ENCODE measurements at places on chromosomes 4 and X. TPM values are rescaled to one million over a fixed set of nuclear protein-coding genes. Genes with fewer than 3 reads are reported as not detected.

WWC2 gene
- total RNA-seq, result 64.1 TPM

RBMXL3 gene
- not detected for total RNA-seq

TTC29 gene
- total RNA-seq, result 0.56 TPM

GRCh38 chr4:113173793-113174264 is 124.4 kb downstream of the ANK2 start:
- H3K27ac ChIP-seq, result no peak overlapping the region
- DNase-seq, result no peak
- peaks cover 24% of the 10 kb centered on the region for H3K4me1 ChIP-seq
- H3K4me3 ChIP-seq, result no peak overlapping the region
- no peaks in the 10 kb centered on the region for H3K27me3 ChIP-seq

SPOCK3 gene
- 2.7 TPM for total RNA-seq

- no peaks in the 10 kb centered on the region for H3K4me1 ChIP-seq
- DNase-seq, result no peak
Observed at GRCh38 chrX:98398542-98398941, 1514.8 kb downstream of the RPA4 start.

DNA sequence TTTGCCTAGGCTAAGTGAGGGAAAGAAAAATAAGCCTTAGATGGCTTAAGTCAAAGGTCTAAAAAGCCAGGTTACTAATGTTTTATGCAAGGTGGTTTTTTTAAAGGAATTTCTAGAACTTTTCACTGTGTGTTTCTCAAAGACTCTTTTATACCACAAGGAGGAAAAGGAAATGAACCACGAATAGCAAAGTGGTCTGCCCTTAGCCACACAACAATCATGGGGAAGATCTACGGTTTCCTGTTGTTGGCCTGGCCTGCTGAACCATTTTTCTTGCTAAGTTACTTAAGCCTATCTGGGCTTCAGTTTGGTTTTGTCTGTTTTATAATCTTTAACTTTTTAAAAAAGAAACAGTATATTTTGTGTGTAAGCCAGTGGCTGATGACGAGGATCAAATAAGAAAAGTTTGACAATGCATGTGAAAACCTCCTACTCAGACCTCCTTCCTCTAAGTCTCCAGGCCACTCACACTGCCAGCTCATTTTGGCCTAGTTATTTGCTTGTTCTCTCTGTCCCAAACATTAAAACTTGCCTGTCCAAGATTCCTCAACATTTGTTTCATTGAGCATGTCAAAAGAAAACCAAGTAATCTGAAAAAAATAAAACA is 56.7 kb upstream of the COL25A1 start:
- no peak overlapping the region for H3K4me3 ChIP-seq
- no peak for DNase-seq
- H3K27me3 ChIP-seq, result peaks cover 2% of the 10 kb centered on the region
- no peaks in the 10 kb centered on the region for H3K36me3 ChIP-seq
- H3K27ac ChIP-seq, result no peak overlapping the region

GRCh38 chrX:154961947-154962346 is 60.6 kb downstream of the F8 start:
- DNase-seq, result no peak
- H3K4me1 ChIP-seq, result no peaks in the 10 kb centered on the region
- no peak overlapping the region for H3K27ac ChIP-seq
- no peak overlapping the region for H3K4me3 ChIP-seq

ARHGAP36 gene
- total RNA-seq, result not detected

TCEAL7 gene
- total RNA-seq, result 16.6 TPM

GRCh38 chr4:80196922-80197573 is at the start of gene PRDM8:
Gene PRDM8, plus strand, starts transcription at chr4:80197503. Its CDS starts 2,578 bp downstream, at chr4:80200081.
- DNase-seq, result no peak
- H3K27ac ChIP-seq, result no peak within 1 kb of the TSS
- peaks cover 16% of the 10 kb centered on the region for H3K4me1 ChIP-seq
- H3K36me3 ChIP-seq, result no peaks in the 10 kb centered on the region

SPANXA2 gene
- not detected for total RNA-seq

GRCh38 chr4:110198049-110198434 is 373 bp downstream of the ELOVL6 start:
- H3K4me1 ChIP-seq, result peaks cover 51% of the 10 kb centered on the region
- no peaks in the 10 kb centered on the region for H3K27me3 ChIP-seq
- peak overlapping the region; percentile 85 for H3K4me3 ChIP-seq
- peak overlapping the region; percentile 90 for H3K27ac ChIP-seq

GPR50 gene
- total RNA-seq, result 0.25 TPM

DNA sequence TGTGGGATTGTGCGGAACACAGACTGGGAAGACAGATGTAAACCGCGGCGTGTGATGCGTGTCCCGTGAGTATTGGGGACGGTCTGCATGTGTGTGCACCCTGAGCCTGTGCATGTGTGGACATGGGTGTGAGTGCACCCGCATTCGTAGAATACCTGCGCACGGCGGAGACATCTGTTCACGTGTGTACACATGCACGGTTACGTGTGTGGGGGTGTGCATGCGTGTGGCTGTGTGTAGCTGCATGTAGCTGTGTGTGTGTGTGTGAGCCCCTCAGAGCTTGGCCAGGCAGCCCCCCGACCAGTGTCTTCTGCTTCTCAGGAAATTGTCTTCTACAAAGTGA is 19.6 kb downstream of the ATP5ME start:
- H3K4me3 ChIP-seq, result no peak overlapping the region
- peaks cover 4% of the 10 kb centered on the region for H3K4me1 ChIP-seq
- peaks cover 2% of the 10 kb centered on the region for H3K27me3 ChIP-seq
- H3K27ac ChIP-seq, result no peak overlapping the region
- no peaks in the 10 kb centered on the region for H3K36me3 ChIP-seq
- DNase-seq, result no peak

Measured in mesothelial cell of epicardium (in vitro differentiated cells).